AG09309 (cell line): ENCODE measurements at places on chromosomes 1 and 21.

GRCh38 chr21:27700974-27701614, 734.2 kb upstream of the ADAMTS5 start:
- DNase-seq = peak; percentile 71

DNA sequence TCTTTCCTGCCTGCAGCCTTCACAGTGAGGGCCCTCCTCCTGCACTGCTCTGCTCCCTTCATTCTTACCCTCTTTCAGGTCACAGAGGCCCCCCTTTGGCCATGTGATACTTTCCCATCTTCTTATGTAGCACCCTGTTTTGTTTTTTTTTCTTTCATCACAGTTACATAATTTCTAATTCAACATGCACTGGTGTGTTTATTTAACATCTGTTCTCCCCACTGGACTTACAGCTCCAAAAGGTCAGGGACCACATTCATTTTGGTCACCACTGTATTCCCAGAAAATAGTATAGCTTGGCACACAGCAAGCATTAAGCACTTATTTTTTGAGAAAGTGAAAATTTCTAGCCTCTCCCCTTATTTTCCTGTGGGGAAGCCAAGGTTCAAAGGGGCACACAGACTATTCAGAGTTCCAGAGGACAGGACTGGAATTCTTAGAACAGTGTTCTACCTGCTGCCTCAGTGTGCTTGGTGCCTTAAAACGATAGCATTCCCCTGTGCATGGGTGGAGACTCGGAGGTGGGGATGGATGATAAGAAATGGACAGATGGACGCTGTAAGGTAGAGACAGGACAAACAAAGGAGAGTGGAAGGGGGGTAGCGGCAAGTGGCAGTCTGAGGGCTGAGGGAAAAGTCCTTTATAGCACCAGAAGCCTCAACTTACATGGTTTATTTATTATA, 5.3 kb downstream of the DENND2D start:
- DNase-seq = no peak

- no peak for DNase-seq
Observed at GRCh38 chr1:245578771-245579170, 424.0 kb downstream of the KIF26B start.

DNA sequence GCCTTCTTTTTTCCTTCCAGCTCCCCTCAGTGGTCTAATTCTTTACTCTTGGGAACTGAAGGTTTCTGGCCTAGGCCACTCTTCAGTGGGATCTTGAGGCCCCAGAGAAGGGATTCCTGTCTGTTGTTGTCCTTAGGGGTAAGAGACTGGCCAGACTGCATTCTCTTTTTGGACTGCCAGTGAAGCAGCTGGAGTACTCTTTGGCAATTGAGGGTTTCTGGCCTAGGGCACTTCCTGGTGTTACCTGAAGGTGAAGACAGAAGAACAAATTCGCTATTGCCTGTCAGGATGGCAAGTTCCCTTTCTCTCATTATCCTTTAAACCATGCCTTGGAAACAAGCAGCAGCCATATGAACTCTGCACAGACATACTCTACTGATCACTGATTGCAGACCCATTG, 286.6 kb upstream of the ZP4 start:
- no peak for DNase-seq
